T-cell (primary cell): ENCODE measurements at places on chromosomes 3 and 15. TPM values are rescaled to one million over a fixed set of nuclear protein-coding genes. Genes with fewer than 3 reads are reported as not detected.

DNA sequence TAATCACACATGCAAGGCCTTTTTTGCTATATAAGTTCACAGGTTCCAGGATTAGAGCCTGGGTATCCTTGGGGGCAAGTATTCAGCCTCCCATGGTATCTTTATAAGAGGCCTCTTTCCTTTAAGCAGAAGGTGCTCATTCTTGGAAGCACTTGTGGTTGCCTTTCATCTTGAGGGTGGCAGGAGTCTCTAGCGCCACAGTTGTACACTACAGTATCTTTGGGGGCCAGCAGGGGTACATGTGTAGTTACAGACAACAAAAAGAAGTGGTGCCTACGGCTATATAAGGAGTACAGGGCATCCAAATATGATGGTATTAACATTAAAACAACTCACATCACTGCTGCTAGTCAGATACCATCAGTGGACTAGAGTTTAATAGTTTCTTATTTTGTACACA is 62.1 kb downstream of the CCR1 start:
- H3K36me3 ChIP-seq = no peaks in the 10 kb centered on the region
- H3K4me3 ChIP-seq = no peak overlapping the region
- no peaks in the 10 kb centered on the region for H3K27me3 ChIP-seq

DNA sequence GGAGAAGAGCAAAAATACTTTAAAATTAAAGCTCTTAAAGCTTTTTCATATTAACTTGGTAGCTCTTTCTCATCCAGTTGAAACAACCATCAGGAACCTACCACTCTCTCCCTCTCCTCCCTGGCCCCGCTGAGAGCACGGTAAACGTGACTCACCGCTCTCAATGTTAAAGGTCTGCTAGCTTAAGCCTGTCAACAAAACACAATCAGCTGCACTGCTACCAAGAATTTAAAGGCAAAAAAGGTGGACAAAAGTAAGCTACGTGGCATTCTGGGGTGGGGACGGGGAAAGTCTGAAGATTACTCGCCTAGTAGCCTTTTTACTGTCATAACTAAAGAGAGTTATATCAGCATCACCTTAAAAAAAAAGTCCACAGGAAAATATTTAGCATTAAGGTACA is 8.4 kb upstream of the GP5 start:
- H3K4me3 ChIP-seq = no peak overlapping the region
- H3K27me3 ChIP-seq = no peaks in the 10 kb centered on the region
- DNase-seq = no peak
- H3K4me1 ChIP-seq = no peaks in the 10 kb centered on the region
- H3K27ac ChIP-seq = no peak overlapping the region

DNA sequence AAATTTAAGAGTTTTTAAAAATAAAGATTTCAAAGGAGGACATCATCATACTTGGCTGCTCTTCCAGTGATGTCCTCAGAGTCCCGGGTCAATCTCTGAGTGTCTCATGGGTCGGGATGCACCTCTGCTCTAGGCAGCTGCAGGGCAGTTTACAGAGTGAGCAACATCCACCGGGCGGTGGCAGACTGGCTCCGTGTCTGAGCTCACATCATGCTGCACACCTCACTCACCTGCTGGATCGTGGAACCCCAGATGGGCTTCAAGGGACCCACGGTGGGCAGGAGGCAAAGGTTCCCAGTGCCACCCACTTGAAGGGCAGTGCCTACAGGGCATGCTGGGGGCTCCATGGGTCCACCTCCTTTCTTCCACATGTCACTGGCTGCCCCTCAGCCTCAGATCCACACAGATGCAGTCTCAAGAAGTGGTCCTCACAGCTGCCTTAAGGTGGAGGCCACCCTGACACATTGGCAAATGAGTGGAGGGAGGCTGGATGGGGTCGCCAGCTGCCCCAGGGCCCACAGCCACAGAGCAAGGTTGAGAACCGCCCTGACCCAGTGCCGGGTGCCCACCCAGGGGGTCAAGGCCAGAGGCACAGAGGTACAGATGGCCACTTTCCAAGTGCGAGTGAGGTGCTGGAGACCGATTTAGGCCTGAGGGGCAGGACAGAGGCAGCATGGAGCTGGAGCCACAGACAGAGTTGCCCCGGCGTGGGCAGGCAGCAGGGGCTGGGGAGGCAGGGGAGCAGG is 25.2 kb downstream of the CYFIP1 start:
- no peak overlapping the region for H3K4me3 ChIP-seq
- no peak for DNase-seq
- H3K27me3 ChIP-seq = peaks cover 2% of the 10 kb centered on the region
- no peaks in the 10 kb centered on the region for H3K4me1 ChIP-seq

GRCh38 chr3:61742006-61742405 is 180.6 kb downstream of the PTPRG start:
- H3K36me3 ChIP-seq = no peaks in the 10 kb centered on the region
- no peak overlapping the region for H3K27ac ChIP-seq
- H3K4me1 ChIP-seq = no peaks in the 10 kb centered on the region
- DNase-seq = no peak

GOLGA8J gene
- not detected for total RNA-seq

GNAT1 gene
- not detected for total RNA-seq

SAXO2 gene
- 3.6 TPM for total RNA-seq
